Activated CD4-positive, alpha-beta T cell treated with anti-CD3 and anti-CD28 coated beads, Interleukin-2, amount 50 U/mL, for 16 hours (primary cell): ENCODE measurements at places on chromosomes 3 and 15.
A peak's percentile ranks its signal among the peaks of the same experiment; 100 is the strongest.

GRCh38 chr15:69141286-69141701 lies 19.1 kb upstream of the GLCE start:
- no peak for DNase-seq

DNA sequence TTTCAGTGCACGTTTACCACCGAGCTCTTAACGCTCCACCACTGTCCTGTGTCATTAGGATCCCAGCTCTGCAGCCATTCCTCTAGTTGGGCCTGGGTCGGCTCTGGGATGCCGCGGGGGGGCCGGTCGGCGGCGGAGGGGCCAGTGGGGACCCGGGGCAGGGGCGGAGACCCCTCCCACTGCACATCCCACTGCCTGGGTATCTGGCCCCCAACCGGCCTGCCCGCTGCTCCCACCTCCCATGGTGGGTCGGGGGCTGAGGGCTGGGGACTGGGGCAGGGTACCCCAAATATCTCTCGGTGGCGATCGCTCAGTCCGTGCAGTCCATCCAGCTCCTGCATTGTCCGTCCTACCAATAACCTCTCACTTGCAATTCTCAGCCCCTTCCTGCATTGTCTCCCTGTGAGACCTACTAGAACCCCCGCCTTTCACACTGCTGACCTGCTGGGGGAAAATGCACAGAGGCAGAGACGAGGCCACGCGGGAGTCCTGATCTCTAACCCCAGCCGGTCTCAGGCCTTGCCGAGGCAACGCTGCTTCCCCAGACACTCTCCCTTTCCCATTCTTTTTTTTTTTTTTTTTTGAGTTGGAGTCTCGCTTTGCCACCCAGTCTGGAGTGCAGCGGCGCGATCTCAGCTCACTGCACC lies 24.0 kb upstream of the MUC20 start:
- DNase-seq = no peak

DNA sequence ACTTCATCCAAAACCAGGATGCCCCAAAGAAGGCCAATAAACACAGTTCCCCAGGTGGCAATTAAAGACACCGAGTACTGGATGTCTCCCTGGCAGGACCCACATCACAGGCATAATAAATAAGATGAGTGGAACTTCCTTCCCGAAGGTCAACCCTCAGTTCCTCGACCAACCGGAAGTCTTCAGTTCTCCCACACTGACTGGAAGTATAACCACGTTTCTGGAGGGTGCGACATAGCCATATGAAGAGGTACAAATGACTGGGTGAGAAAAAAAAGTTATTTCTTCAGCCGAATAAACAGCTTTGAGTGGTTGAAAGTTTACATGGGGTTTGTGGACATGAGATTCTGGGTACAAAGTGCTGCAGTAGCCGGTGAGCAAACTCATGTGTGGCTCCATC lies 34.6 kb upstream of the MUC13 start:
- peak; percentile 16 for DNase-seq

GRCh38 chr3:84959470-84960271 lies 882 bp downstream of the CADM2 start:
- DNase-seq = no peak

DNA sequence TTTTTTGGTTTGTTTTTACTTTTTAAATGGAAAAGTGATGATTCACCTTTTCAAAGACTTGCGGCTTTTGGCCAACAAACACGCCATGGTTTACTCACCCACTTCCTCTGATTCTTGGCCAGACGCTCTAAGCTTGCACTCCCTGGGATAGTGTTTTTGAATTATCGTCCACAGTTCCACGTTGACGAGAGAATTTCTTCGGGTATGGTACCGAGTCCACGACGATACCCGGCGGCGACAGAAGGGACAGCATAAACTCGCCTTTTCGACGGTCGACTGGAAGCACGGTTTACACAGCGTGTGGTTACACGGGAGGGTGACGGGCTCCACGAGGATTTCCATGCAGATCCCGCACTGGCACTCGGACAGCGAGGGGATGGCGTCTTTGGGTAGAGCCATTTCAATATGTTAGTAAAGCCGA lies 783 bp downstream of the RNF168 start:
- DNase-seq = peak; percentile 81

DNA sequence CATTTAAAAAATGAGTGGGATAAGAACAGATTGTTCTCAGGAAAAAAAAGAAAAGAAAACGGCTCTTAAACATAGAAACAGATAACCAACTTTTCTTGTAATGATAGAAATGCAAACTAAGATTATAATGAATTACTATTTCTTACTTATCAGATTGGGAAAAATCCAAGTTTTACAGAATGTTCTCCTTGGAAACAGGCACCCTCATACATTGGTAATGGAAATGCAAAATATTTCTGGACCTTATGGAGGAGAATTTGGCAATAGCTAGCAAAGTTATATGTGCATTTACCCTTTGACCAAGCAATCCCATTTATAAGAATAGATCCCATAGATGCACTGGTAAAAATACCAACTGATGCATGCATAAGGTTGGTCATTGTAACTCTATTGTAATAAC lies 3.7 kb upstream of the ANKDD1A start:
- DNase-seq = no peak

DNA sequence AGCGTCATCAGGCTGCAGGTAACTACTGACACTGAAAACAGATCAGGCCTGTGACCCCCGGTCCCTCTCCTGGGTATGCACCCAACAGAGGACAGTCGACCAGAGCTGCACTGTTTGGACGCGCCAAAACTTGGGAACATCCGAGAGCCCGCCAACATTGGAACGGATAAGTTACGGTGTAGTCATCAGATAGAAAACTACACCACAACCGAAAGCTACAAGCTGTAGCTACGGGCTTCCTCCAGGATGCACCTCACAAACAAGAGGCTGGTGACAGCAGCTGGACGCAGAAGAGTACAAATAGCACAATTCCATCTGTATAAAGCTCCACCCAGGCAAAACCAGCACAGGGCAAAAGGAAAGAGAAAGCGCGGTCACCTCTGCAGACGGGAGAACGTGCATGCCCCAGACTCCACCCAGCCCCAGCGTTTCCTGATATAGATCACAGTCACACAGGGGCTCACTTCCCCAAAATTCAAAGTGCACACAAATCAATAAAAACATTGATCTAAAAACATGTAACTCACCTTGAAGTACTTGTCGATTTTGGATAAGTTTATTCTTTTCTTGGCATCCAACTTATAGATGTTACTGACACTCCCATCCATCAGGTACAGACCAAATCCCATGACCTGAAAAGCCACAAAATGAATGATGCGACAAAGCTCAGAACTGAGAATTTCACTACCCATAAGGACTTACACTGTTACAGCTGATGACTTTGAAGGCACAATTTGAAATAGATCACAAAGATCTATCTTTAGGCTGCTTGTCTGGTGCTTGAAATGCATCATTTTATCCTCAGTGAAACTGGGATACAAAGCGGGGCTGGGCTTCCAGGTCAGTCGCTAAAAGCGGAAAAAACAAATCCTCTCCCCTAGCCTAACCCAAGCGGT lies 43.3 kb downstream of the CYFIP1 start:
- no peak for DNase-seq

DNA sequence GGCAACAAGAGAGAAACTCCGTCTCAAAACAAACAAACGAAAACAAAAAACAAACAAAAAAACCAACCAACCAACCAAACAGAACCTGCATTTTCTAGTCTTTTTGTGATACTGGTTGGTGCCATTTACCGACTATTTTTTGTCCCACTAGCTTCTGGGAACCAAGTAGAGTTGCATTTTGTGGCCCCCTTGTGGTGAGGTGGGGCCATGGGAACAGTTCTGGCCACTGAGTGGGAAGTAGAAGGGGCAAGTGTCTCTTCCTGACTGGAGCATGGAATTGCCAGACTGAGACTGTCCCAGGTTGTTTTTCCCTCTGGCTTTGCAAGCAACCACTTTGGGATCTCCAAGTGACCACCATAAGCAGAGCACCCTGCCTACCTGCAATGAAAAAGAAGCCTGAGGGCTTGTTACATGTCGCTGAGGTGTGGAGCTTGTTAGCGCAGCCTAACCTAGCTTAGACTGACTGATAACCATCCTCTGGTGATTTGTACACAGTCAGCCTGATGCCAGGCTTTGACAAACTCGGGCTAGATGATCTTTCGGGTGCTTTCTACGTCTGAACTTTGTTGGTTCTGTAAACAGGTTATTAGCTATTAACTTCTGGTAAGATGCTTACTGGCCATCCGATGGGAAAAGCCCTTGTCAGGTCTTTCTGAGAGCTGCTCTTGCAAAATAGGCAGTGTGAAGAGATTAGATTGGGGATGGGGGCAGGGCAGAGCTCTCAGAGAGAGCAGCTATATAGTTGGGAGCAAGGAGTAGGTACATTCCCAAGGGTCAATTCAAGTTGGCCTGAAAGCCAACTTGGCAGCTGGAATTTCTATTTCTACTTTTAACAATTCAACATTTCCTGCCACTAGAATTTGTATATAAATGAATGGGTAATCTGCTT lies 172.2 kb downstream of the SSR3 start:
- DNase-seq = peak; percentile 19

DNA sequence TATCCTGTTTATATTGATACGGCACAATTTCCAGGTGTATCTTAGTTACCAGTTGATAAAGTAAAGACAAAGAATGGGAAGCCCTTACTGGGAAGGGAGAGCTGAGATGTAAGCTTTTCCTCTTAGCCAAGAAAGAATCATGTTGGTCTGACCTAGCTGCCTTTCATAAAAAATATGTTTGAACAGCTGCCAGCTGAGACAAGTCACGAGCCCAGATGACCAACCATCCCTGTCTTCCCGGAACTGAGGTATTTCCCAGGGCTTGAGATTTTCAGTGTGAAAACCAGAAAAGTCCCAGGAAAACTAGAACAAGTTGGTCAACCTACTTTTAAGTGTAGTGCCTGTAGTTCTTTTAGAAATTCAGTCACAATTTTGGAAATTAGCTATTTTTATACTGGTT lies 3.6 kb upstream of the MYH15 start:
- no peak for DNase-seq

- no peak for DNase-seq
Observed at GRCh38 chr3:115859002-115859807, 235.9 kb downstream of the GAP43 start.

DNA sequence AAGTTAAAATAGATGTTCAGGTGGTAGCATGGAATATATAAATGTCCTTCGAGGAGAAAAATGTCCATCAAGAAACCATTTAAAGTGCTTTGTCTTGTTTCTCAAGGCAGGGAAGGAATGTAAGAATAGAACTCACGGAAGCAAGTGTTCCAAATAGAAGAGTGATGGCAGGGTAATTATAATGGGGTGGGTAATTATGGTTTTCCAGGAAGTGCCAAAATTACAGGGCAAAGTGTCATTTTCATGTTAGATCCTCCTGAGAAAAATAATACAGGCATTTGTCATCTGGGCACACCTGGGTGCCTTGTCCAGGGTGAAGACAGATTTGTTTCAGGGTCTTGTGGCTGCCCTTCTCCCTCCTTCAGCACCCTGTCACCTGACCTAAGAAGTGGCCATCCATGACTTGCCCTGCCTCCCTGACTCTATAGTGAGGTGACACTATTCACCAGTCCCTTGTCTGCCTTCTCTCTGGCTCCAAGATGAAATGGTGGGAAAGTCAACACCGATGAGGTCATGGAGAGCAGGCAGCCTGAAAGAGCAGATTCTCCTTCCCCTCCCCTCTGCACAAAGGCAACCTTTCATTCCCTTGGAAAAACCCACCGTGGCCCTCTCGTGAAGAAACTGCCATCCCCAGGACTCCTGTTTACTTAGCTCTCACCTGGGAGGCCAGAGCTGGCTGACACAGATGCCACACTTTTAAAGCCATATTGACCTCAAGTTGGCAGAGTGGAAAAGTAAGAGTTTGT lies 45.1 kb upstream of the AMOTL2 start:
- DNase-seq = no peak

- no peak for DNase-seq
Observed at GRCh38 chr3:161879470-161879869, 382.9 kb downstream of the OTOL1 start.

DNA sequence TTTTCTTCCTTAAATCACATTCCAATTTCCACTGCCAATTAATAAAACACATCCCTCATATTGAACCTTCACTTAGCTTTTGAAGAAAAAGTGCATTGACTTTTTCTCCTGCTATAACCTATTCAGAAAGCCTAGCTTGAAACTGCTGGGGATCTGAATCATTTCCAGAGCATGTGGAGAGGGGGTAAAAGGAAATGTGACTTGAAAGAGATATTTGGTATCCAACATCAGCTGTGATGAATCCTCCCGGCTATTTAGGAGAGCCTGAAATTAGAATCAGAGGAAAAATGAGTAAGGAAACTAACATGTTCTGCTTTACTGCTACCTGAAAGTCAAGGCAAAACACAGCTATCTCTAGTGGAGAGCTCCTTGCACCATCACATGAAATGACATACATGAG lies 2.6 kb upstream of the GNB5 start:
- no peak for DNase-seq

DNA sequence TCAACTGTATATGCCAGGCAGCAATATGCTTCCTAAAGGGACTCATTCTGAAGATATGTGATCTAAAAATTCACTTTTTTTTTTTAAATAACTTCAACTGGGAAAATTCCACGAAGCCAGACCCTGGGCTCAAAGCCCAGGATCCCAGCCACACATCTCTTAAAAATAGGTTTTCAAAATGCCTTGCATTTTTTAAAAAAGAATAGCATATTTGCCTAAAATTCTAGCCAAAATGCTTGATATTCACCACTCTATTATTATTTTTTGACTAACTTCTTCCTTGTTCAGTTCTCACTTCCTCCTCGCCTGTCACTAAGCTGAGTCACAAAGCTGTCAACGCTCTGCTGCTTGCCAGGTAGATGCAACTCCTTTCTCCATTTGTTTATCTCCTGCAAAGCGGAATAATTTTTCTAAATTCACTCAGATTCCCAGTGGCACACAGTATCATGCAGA lies 28.0 kb upstream of the VGLL4 start:
- no peak for DNase-seq

DNA sequence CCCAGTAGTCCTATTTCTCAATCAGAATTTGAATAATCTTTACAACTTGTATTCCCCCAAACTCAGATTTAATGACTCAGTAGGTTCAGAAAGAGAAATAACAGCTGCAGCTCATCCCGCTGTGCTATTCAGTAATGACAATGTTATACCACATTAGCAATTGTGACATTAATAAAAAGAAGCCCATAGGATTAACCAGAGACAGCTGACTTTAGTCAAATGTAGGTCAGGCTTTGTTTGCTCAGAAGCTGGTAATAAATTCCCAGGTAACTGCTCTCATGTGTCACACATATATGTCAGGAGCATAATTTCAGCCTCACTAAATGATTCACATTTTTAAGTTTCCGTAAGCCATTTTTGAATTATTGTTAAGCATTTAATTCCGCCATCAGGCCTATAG lies 222.0 kb upstream of the UBE2E2 start:
- no peak for DNase-seq

GRCh38 chr3:128112357-128112968 lies 11.1 kb downstream of the RUVBL1 start:
- peak; percentile 83 for DNase-seq

GRCh38 chr3:20905210-20905805 lies 719.3 kb upstream of the SGO1 start:
- no peak for DNase-seq
